T-helper 9 cell (primary cell): ENCODE measurements at places on chromosomes 3 and 15.

DNA sequence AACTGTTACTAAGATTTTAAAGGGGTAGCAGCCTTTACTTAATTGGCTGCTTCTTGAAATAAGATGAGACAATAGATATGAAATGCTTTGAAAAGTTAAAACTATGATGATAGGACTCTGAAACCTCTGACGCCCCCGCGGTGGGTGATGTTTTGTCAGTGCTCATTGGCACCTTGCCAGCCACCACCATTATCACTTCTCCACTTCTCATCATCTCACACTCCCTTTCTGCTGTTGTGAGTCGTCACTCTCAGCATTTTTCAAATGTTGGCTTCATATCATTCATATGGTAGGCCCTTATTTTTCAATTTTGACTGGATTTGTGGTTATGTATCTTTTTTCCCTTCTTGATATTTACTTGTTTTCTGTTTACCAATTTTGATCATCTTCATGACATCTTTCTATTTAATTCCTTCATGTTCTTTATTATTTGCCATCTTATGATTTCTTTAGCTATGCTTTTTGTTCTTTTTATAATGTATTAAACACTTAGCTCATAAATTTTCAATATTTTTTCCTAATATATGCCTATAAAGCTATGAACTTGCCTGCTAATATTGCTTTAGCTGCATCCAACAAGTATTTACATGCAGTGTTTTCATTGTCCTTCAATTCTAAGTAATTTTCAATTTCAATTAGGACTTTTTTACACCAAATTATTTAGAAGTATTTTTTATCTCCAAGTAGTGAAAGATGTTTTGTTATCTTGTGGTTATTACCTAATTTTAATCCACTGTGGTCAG is 30.3 kb upstream of the SKOR1 start:
- no peak for DNase-seq

GRCh38 chr15:84006421-84006820 is 229.2 kb upstream of the GOLGA6L4 start:
- no peak for DNase-seq

GRCh38 chr3:73010158-73010557 is 13.5 kb downstream of the PPP4R2 start:
- DNase-seq, result no peak

GRCh38 chr3:102361101-102361500 is 73.7 kb upstream of the ZPLD1 start:
- DNase-seq, result no peak

GRCh38 chr15:31352911-31353811 is 26.5 kb downstream of the KLF13 start:
- DNase-seq, result no peak

- DNase-seq, result no peak
Observed at GRCh38 chr3:161171113-161171512, 50.0 kb upstream of the NMD3 start.

GRCh38 chr3:125602752-125603649 is 7.7 kb upstream of the OSBPL11 start:
- DNase-seq, result no peak

GRCh38 chr15:37072181-37072580 is 28.2 kb downstream of the MEIS2 start:
- no peak for DNase-seq

- DNase-seq, result no peak
Observed at GRCh38 chr3:168570404-168571155, 474.9 kb upstream of the GOLIM4 start.

GRCh38 chr3:71432044-71432975 is 151.2 kb downstream of the FOXP1 start:
- no peak for DNase-seq

- DNase-seq, result no peak
Observed at GRCh38 chr15:66938114-66938830, 127.1 kb upstream of the SMAD3 start.

GRCh38 chr15:52308446-52309153 is 13.0 kb upstream of the MYO5C start:
- no peak for DNase-seq

GRCh38 chr3:97872525-97873042 is 50.8 kb downstream of the CRYBG3 start:
- DNase-seq, result no peak

DNA sequence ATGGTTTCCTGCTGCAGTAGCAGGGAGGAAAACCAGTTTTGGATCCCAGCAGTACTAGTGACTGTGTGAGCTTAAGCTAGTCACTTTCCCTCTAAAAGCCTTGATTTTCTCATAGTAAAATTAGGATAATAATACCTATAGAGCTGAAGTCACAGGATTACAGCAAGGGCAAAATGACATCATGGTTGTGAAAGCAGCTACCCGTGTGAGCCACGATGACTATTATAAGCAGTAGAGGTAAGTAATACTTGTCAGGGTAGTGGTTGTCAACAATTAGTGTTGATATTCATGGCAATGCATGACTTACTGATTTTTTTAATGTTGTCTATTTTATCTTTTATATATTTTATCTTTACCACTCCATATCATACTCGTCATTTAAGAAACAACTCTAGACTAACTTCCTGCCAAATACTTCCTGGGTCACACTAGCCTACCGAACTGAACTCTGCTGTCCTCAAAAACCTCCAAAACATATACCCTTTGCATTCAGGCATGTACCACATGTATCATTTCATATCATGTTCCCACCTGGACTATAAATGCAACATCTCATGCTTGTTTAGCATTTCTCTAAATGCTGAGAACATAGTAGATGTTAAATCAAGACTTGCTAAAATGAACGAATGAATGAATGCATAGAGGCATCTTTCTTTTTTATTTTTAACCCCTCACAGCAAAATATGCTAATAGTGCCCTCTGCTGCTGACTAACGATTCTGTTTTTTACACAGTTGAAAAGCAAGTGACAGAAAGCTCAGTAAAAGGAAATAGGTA is 172.6 kb downstream of the P3H2 start:
- no peak for DNase-seq

- no peak for DNase-seq
Observed at GRCh38 chr15:22810033-22810852, 23.8 kb downstream of the NIPA1 start.

DNA sequence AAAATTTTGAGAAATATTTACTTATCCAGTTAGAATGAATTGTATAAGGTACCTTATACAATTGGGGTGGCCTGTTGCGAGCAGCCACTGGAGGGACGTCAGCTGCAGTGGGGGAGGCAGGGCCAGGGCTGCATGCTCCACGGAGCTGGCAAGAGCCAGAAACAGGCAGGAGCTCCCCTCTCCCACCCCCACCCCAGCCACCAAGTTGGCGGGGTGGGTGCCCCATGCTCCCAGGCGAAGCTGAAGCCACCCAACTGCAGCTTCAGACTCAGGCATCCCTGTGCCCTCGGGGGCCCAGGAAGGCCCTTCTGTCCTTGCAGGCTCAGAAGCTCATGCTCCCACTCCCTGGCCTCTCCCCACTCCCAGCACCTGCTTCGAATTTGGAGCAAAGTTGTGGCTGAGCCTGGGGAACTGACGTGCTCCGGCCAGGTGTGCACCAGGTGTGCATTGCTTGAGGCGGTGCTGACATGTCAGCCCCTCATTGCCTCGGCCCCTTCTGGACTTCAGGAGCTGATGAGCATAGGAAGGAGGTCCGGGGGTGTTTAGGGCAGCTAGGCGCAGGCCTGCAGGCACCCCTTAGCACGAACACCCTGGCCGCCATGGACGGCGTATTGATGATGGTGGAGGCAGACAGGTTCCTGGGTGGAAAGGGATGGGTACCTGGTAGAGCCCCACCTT is 743.8 kb upstream of the GBE1 start:
- no peak for DNase-seq

GRCh38 chr15:87269566-87269965 is 987.0 kb downstream of the NTRK3 start:
- no peak for DNase-seq

DNA sequence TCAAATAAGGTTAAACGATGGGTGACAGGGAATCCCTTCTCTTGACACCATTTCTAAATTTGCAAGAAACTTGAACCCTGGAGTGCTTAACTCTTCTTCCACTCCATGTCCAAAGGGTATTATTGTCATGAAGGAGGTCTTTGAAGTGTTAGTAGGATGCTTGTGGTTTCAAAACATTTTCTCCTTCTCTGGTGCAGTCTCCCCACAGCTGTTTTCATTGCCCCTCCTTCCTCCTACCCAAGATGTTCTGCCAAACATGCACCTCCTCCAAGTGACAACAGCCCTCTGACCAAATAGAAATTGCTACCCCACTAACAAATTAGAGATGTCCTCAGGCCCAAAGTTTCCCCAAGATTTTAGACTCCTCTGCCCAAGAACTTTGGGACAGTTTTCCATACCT is 151.4 kb downstream of the POLR2M start:
- no peak for DNase-seq

- no peak for DNase-seq
Observed at GRCh38 chr3:128352326-128352725, 114.4 kb downstream of the DNAJB8 start.

DNA sequence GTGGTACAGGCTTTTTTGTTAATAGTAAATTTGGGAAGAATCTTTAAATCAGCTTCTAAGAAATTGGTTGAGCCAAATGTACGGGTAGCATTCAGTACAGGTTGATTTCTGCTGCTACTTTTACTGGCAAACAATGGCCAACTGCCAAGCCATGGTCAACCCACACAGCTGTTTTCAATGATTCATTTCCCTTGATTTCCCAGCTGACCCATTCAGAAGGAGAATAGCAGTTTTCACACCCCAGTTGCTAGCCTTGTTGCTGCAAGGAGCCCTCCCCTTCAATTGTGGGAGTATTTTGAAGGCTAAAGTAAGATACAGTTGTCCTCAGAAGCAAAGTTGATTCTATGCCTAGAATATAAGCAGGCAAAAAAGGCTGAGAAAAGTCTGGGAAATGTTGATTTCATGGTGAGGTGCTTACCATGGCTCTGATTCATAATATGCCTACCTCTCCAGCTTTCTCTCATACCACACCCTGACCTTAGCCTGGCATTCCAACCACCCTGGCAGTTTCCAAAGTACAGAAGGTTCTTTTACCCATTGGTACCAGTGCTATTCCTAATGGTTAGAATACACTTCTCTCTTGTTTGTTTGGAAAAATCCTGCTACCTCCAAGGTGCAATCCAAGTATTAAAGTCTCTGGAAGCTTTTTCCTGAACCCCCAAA is 320.3 kb upstream of the TGFBR2 start:
- no peak for DNase-seq

- DNase-seq, result no peak
Observed at GRCh38 chr15:88376574-88377174, 90.5 kb downstream of the MRPL46 start.

GRCh38 chr3:72791161-72791560 is 57.1 kb downstream of the SHQ1 start:
- no peak for DNase-seq

GRCh38 chr3:72426618-72427397 is 421.4 kb downstream of the SHQ1 start:
- DNase-seq, result no peak

DNA sequence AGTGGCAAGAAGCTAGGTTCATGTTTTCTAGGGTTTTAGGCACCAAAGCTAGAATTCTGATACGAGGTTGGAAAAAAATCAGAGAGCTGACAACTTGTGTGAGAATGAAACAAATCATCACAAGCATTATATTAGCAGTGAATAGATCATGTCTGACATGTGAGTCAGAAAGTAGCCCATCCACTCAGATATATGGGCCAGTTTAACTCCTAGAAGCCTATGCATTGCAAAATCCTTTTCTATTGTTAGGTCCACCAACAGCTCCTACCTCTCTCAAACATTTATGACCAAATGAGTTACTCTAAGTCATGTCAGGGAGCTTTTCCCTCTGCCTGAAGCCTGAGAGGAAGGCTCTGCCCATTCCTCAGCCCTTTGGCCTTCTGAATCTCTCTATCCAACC is 44.0 kb downstream of the KBTBD12 start:
- DNase-seq, result no peak

DNA sequence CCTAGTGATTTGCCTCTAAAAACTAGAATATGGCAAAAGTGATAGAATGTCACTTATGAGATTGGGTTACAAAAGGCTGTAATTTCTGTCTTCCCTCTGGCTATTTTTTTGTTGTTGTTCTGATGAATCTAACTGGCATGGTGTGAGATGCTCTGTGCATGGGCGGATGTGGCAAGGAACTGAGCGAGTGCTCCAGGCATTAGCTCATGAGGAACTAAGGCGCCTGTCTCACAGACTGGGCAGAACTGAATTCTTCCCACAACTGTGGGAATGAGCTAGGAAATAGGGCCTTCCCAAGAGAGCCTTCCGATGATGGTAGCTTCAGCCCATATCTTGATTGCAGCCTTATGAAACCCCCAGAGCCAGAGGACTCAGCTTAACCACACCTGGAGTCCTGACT is 222.5 kb downstream of the NR2F2 start:
- no peak for DNase-seq

DNA sequence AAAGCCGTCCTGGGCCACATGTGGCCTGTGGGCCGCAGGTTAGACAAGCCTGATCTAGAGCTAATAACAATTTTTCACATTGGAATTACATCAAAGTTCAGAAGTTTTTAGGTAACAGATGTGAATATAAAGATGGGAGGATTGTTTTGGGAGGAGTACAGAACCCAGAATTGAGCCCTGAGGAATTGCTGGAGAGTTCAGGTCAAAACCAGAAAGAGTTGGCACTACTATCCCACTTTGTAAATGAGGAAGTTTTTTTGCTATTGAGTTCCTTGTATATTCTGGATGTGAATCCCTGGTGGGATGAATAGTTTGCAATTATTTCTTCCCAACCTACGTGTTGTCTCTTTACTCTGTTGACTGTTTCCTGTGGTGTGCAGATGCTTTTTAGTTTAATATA is 109.5 kb upstream of the LIPC start:
- DNase-seq, result no peak

GRCh38 chr15:62561059-62561519 is 396.0 kb upstream of the C2CD4B start:
- no peak for DNase-seq

GRCh38 chr15:79896131-79896633 is 632 bp downstream of the MTHFS start:
- no peak for DNase-seq

DNA sequence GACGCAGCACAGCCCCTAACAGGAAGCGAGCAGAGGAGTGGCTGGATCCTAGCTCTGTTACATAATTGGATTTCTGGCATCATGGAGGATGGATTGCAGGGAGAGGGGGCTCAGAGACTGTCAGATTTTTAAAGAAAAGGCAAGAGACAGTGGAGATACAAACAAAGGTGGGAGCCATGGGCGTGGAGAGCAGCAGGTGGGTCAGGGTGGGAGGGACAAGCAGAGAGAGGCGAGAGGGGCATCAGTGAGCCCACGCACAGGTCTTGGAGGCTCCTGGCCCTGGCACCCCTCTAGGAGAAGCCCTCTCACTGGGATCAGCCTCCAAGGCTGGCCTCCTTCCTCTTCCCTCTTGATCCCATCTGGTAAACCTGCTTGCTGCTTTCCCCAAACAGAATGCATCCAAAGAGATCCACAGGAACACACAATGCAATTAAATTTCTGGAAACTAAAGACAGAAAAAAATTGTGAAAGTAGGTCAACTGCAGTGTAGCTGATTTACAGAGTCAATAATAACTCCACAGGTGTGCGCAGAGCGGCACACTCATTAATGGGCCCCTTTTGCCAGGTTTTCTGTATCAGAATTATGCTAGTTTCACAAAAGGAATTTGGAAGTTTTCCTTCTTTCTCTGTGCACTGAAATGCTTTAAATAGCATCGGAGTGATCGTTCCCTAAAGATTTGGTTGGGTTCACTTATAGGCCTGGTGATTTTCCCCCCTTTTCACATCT is 66.1 kb downstream of the LSM3 start:
- no peak for DNase-seq
